ENCODE measurements at places on chromosomes 7 and 10. TPM values are rescaled to one million over a fixed set of nuclear protein-coding genes. Genes with fewer than 3 reads are reported as not detected.

- DNase-seq, result no peak
Observed at GRCh38 chr10:28627102-28627501, 50.2 kb upstream of the BAMBI start.

GRCh38 chr7:106778656-106779250, 86.3 kb upstream of the PIK3CG start:
- no peak for DNase-seq

DNA sequence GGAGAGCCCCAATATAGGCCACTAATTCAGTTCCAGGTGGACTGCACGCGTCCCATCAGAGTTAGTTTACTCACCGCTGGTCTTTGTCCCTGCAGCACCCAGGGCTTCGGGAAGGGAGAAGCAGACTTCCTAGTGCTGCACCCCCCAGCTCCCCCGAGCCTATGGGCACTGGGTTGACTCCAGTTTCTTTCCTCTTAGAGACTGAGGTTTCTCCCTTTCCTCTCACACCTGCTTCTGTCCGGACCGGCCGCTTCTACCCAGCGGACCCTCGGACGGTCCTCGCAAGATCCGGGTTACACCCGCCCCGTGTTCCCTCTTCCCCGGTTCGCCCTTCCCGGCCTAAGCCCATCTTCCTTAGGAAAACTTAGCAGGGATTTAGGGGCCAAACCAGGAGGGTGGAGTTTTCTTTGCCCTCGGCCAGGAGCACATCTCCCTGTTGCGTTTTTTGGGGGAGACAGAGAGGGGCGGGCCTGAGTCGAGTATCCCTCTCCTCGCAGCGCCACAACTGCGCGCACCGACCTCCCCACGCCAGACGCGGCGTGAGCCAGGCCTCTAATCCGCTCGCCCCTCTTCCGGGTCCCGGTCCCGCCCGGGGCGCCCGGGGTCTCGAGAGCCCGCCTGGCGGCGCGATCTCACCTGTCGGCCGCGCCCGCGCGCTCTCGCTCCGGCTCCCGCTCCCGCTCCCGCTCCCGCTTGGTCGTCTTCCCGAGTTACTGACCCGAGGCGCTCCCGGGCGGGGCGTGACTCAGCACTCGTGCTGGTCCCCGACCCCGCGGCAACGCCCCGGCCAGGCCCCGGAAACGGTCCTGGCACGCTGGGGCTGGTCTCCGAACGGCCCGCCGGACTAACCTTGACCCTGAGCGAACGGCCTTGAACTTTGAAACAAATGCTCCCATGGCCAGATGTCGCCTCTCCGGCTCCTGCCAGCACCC, at the start of gene AIFM2:
AIFM2 (minus strand) TSS at position 728 of the 932 bp plus-strand sequence. CDS start 8,741 bp downstream, outside the sequence.
- peak; percentile 37 for DNase-seq

GRCh38 chr7:91336106-91336505, 71.9 kb downstream of the FZD1 start:
- DNase-seq, result no peak

- no peak for DNase-seq
Observed at GRCh38 chr7:2681929-2682799, 5.8 kb upstream of the AMZ1 start.

DNA sequence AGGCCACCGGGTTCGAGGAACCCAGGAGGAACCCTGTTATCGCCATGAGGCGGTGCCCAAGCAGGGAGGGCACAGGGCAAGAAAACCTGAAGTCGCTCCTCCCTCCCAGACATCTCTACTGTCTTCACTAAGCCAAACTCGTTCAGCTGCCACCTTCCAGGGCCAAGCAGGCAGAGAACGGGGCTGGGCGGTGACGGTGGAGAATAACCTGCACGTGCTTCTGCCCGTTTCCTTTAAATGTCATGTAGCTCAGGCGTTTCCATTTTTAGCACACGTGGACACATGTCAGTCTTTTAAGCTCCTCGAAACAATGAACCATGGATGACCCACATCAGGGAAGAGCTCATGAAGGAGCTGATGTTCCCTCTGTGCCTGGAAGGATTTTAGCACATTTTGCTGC, 124.3 kb upstream of the KLF6 start:
- no peak for DNase-seq

DNA sequence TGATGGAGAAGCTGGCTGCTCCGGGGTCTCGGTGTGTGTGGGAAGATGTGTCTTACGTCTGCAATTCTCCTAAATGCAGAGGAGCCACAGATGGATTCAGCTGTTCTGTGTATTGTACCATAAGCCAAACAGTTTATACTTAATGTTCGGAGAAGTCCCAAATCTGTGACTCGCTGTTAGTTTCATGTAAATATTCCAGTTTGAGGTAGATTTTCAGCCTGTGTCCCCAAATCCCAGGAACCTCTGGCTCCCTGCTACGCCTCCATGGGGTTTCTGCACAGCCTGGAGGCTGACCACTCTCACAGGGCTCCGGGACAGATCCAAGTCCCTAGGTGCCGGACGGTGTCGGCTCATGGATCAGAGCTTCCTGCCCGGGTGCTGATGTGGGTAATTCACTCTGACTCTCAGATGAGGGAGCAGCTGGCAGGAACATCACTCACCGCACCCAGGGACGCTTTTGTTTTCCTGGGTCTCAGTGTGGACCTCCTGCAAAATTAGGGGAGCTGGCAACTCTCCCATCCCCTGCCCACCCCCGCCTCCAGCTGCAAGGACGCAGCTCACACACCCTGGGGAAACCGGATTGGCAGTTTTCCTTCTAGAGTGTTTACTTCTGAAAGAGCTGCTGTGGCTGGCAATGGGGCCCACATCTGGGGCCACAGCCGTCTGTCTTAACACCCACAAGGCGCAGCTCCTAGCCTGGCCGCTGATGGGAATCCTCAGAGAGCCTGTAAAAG, 421.1 kb upstream of the FOXK1 start:
- no peak for DNase-seq

DNA sequence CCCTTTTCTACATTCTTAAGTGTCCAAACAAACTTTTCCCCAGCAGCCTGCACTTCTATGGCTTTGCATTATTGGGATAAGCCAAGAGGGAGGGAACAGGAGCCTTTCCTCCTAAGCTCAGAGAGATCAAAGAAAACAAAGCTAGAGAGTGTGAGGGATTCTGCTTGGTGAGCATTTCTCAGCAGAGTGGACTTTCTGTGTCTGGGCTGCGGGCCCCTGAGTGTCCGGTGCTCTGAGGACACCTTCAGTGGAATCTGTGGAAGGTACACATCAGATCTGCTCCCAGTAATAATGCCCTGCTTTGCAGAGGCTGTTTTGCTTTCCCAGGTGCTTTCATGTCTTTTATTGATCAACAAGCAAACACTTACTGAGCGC, 50.2 kb downstream of the KCNMA1 start:
- no peak for DNase-seq

DNA sequence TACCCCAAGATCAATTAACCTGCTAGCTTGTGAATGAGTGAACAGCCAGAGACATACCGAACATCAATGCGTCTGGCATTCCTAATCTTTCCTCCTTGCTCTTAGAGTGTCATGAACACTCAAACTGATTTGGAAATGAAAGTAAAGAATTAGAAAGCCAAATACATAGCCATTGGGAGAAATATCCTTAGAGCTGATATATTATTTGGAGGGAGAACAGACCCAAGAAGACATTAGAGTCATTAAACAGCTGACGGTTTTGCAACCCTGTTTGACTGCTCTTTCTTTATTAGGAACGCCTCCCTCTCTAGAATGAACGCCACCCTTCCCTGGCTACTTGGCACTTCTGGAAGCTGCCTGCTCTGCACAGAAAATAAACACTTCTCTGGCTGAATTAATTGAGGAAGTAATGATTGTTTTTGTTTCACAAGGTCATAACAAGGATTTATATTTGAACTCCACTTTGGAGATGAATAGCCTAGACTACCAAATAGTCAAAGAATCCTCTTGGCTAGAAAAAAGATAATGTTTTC, 42.8 kb downstream of the CTTNBP2 start:
- DNase-seq, result no peak

DNA sequence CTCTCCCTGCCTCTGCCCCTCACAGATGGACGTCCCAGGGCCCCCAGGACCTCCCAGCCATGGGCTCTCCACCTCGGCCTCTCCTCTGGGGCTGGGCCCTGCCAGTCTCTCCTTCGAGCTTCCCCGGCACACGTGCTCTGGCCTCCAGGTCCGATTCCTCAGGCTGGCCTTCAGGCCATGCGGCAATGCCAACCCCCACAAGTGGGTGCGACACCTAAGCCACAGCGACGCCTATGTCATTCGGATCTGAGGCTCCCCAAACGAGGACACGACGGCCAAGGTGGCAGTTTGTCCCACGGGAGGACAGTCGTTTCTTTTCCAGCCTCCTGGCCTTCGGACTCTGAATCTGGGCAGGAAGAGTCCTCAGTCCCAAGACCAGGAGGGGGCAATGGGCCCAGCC, 5.2 kb downstream of the AP4M1 start:
- no peak for DNase-seq

GRCh38 chr10:118915161-118915560, 114.4 kb upstream of the NANOS1 start:
- DNase-seq, result no peak

GRCh38 chr10:120131183-120131582, 238.7 kb downstream of the SEC23IP start:
- no peak for DNase-seq

DNA sequence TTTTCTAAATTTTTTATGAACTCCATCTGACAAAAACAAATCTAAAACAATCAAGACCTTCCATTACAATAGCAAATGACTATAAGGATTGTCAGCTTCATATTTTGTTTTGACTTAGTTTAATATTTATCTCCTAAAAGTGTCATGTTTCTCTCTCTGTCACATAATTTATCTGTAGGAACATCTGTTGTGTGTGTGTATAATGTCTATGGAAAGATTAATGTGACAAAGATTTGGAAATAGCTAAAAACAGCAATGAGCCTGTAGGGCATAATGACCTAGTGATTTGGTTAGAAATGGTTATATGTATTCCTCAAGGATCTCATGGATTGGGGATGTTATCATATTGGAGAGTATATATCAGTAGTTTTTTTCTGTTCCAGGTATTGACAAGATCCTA, 69.6 kb upstream of the MDFIC start:
- DNase-seq, result no peak

DNA sequence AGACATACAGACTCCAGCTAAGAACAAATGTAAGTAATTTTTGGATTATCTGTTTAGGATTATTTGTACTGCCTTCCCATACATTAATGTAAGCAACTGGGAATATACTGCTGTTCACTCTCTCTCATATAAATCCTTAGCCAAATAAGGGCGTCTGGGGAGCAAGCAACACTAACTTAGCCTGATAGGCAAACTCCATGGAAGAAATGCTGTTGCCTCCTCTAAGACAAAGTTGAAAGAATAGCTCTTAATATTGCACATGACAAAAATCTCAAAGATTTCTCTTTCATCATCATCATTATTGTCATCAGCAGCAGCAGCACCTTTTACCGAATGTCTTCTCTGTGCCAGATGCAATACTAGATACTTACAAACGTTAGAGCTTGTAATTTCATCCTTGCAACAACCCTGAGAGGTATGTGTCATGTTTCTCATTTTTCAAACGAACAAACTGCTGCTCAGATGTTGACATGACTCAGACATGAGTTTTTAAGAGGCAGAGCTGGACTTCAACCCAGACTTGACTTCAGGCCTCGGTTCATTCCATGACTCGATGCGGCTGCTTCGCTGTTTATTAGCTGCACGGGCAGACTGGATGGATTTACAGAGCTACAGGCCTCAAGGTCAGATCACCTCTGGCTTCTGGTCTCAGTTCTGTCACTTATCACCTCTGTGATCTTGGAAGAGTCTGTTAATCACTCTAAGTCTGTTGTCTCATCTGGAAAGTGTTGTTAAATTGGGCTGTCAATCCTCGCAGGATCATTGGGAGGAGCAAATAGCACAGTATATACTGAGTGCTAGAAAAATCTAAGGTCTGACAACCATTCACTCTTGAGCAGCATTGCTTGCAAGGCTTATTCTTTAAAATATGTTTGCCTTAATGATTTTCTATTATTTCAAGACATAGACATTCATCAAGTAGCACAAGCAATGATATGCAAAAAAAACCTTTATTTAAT, 126.3 kb upstream of the CELF2 start:
- DNase-seq, result no peak

- no peak for DNase-seq
Observed at GRCh38 chr7:1994931-1995330, 237.8 kb downstream of the MAD1L1 start.

GRCh38 chr10:34551295-34551694, 263.8 kb downstream of the PARD3 start:
- no peak for DNase-seq

- DNase-seq, result no peak
Observed at GRCh38 chr10:64191286-64191685, 670.1 kb downstream of the REEP3 start.

ZNF485 gene
- total RNA-seq, result 1.6 TPM

POU6F2 gene
- total RNA-seq, result not detected

ADAM12 gene
- 1.3 TPM for total RNA-seq

VWC2 gene
- not detected for total RNA-seq

PROSER2 gene
- 0.28 TPM for total RNA-seq

RTKN2 gene
- 6.9 TPM for total RNA-seq

CLEC2L gene
- not detected for total RNA-seq

MOGAT3 gene
- total RNA-seq, result not detected

ZCWPW1 gene
- total RNA-seq, result 2.7 TPM

EBF3 gene
- total RNA-seq, result not detected

PRSS2 gene
- total RNA-seq, result not detected

CTNNA3 gene
- 0.78 TPM for total RNA-seq

LRRN3 gene
- 18.0 TPM for total RNA-seq

DENND2A gene
- not detected for total RNA-seq

Data from activated CD4-positive, alpha-beta memory T cell treated with anti-CD3 and anti-CD28 coated beads, Interleukin-2, amount 10 ng/mL, durations not matched to agents 7 days and 5 days (primary cell).